ENCODE measurements at places on chromosomes 7 and 10.

DNA sequence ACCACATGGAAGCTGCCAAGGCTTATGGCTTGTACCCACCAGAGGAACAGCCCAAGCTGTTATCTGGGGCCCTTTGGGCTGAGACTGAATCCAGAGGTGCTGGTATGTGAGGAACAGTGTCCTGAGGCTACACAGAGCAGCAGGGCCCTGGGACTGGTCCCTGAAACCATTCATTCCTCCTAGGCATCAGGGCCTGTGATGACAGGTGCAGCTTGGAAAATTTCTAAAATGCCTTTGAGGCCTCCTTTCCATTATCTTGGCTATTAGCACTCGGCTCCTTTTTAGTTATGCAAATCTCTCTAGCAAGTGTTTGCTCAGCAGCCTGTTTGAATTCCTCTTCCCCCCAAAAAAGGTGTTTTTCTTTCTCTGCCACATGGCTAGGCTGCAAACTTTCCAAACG, 1151.7 kb upstream of the LRRN3 start:
- DNase-seq: no peak

DNA sequence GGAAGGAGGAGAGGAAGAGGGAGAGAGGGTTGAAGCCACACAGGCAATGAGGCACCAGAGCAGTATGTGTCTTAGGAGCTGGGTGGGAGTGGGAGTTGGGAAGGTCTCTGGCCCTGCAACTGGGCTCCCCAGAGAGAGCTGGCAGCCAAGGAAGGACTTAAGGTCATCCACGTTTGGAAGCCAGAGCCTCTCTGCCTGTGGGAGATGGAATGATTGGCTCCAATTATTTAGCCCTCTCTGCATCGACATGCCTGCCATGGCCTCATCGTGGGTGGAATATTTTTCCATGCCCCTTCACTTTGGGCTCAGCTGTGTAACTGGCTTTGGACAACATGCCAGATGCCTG, 478.5 kb downstream of the RPS24 start:
- DNase-seq: no peak

GRCh38 chr7:105636982-105637381, 55.7 kb upstream of the EFCAB10 start:
- DNase-seq: no peak

DNA sequence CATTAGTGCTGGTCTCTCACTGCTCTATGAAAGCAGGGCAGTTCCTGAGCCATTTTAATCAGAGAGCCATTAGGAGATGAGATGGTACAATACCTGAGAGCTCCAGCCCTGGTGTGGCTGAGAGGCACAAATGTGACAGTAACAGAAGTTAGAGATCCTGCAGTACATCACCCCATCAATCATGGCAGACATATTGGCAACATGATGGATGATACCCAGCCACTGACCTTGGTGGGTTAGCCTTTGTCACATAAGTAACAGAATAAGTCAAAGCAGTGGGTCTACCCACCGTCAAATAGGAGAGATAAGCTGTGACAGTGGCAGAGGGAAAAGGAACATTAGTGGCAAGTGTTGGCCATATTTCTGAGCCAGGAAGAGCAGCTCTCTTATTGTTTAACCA, 53.3 kb upstream of the NXPH1 start:
- DNase-seq: no peak

DNA sequence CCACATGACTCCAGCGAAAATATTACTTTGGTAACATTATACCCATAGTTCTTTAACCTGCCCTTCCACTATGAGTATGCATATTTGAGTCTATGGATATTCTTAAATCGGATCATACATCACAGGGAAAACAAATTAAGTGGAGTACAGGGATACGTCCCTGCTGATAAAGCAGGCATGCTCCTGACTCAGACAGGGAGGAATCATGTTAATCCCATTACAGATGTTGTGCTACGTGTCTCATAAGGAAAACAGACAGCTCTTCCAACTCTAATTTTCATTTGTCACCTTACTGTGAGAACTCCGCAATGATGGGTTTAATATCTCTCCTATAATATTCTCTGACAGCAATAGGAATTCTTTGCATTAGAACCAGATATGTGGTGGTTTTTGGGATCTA, 469.5 kb upstream of the POM121L12 start:
- no peak for DNase-seq

- no peak for DNase-seq
These were observed 90.7 kb downstream of the PARP12 start for GRCh38 chr7:139972029-139972428.

DNA sequence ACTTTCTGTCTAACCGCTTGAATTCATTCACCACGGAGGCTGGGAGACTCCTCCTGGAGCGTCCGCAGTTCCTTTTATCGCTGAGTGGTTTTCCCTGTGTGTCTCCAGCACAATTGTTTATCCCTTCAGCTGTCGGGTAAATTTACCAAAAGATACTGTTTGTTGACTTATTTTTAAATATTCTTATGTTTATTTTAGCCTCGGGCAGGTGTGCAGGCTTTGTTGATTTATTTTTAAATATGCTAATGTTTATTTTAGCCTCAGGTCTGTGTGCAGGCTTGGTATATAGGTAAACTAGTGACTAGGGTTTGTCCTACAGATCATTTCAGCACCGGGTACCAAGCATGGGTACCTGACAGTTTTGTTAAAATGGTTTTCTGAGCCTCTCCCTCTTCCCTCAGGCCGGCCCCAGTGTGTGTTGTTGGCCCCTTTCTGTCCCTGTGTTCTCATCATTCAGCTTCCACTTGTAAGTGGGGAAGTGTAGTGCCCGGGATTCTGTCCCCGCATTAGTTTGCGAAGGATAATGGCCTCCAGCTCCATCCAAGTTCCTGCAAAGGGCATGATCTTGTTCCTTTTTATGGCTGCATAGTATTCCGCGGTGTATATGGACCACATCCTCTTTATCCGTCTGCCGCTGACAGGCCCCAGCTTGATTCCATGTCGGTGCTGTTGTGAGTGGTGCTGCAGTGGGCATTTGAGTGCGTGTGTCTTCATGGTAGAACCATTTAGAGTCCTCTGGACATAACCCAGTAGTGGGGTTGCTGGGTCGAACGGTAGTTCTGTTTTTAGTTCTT, 5.3 kb downstream of the GET4 start:
- no peak for DNase-seq

DNA sequence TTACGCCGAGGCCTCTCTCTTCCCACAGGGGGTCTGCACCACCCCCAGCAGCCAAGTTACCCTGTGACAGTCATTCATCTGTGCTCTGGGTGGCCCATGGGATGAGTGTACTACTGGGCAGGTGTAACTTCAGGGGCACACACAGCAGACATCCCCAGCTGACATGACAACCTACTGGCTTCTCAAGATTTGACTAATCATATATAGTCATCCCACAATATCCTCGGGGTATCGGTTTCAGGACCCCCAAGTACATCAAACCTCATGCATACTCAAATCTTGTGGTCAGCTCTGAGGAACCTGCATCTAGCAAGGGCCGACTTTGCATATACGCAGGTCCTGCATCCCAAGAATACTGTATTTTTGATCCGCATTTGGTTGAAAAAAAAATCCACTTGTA, 336.9 kb upstream of the C7orf33 start:
- DNase-seq: no peak

- DNase-seq: peak; percentile 84
These were observed 45.4 kb upstream of the MBL2 start for GRCh38 chr10:52818019-52818418.

DNA sequence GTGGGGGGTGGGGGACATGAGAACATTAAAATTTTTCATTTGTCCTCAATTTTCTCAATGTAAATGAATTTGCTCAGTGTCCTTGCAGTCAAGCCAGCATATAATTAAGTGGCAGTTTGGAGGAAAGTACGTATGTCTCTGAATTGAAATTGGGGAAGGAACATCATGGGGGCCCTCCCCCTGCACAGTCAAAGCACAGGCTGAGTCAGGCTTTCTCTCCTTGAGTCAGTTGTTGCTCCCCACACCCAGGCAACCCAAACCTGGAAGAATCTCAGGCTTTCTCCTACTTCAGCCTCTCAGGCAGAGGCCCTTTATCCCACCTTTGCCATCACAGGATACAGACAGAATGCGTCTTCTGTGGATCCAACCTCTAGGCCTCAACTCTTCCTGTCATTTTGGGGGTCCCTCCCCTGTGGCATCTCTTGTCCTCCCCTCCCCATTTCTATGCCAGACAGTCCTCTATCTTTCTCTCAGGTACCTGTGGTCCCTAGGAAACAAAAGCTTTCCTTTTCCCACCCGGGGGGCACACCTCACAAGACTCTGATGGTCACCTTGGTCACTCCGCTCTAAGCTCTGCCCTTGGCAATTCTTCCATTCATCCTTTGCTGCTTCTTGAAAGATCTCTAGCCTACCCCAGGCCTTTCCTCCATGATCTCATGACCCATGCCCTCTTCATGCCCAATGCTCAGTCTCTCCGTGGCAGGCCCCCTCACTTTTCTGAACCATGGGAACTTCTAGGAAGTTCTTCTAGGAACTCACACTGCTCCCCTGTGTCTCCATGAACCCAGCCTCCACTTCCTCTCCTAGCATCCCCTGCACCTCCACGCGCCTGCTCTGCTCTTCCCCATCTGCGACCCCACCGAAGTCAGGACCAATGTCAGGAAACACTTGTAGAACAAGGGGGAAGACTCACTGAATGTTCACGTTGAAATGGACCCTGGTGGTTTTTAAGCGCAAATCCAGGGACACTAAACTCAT, 40.4 kb downstream of the CREB3L2 start:
- DNase-seq: no peak
